ENCODE measurements at places on chromosomes 4 and X.

DNA sequence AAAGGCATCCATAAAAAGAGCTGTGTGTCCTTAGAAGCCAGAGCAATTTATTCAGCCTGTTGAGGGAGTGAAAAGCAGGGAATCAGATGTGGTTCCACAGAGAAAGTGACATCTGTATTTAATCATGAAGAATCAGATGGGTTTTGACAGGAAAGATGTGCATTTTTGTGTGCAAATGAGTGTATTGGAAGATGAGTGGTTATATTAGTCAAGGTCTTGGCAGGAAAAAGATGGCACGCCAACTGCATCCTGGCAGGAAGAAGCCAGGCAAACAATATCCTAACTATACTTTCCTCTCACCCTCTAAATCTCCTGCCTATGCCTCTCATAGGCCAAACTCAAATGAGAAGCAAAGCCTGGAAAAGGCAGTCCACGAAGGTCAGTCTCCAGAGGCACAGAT, 59.1 kb downstream of the SCFD2 start:
- no peak for DNase-seq

DNA sequence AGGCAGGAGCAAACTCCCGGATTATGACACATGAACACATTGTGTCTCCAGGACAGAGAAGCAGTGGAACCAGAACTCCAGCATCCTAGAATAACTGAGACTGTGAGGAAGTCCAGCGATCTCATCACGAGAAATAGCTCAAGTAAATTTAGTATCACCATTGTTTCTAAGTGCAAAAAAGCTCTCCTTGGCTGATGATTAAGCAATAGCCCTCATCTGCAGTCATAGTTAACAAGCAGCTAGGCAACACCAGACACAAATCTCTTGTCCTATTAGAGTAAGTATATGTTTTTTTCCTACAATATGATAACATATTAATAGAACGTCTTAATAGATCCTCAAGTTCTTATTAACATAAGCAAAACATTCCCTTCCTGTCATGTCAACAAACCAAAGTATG, 2.4 kb upstream of the CFAP299 start:
- DNase-seq: no peak

GRCh38 chr4:26217481-26217880, 103.3 kb upstream of the RBPJ start:
- DNase-seq: no peak

GRCh38 chr4:5756271-5756670, 45.3 kb downstream of the EVC start:
- DNase-seq: no peak

- no peak for DNase-seq
Observed at GRCh38 chr4:185171373-185172071, 28.5 kb downstream of the SLC25A4 start.

- DNase-seq: no peak
Observed at GRCh38 chr4:186258216-186258811, 7.7 kb upstream of the F11 start.

All from stimulated activated CD8-positive, alpha-beta memory T cell treated with anti-CD3 and anti-CD28 coated beads, Interleukin-7, amount 100 ng/mL, for 4 hours (primary cell).